CD4-positive, alpha-beta T cell treated with Interleukin-4 for 1 hour (primary cell): ENCODE measurements at places on chromosomes 6 and 20.

DNA sequence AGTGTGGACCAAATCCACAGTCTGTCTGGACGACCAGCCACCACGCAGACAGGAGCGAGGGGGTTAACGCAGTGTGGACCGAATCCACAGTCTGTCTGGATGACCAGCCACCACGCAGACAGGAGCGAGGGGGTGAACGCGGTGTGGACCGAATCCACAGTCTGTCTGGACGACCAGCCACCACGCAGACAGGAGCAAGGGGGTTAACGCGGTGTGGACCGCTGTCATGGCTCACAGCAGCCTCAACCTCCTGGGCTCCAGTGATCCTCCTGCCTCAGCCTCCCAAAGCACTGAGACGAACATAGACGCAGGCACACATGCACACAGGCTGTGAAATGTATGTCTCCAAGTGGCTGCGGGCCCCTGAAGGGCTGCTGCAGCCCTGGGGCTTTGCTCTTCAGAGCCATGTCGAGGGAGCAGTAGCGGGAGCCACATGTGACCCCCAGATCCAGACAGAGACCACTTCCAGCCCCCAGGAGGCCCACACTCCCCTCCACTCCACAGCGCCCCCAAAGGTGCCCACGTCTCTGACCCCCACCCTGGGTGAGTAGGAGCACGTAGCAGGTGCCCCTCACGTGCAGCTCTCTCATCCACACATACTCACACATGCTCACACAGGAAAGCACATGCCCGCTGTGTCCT is 98.1 kb downstream of the YTHDF1 start:
- DNase-seq = no peak

DNA sequence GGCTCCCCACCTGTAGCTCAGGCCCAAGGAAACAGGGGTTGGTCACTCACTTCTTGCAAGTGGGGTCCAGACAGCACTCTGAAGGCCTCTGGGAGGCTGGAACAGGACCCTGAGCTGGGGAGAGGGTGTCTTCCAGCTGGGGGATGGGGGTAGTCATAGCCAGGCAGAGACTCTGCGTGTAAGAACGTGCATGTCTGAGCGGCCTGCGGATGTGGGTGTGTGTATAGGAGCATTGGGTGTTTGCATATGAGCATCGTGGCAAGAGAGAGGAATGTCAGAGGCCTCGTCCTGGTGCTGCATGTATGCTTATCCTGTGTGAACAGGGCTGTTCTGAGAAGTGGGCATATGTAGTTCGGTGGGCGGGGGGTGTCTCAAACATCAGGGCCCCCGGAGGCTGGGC is 12.1 kb downstream of the BPIFB3 start:
- no peak for DNase-seq

DNA sequence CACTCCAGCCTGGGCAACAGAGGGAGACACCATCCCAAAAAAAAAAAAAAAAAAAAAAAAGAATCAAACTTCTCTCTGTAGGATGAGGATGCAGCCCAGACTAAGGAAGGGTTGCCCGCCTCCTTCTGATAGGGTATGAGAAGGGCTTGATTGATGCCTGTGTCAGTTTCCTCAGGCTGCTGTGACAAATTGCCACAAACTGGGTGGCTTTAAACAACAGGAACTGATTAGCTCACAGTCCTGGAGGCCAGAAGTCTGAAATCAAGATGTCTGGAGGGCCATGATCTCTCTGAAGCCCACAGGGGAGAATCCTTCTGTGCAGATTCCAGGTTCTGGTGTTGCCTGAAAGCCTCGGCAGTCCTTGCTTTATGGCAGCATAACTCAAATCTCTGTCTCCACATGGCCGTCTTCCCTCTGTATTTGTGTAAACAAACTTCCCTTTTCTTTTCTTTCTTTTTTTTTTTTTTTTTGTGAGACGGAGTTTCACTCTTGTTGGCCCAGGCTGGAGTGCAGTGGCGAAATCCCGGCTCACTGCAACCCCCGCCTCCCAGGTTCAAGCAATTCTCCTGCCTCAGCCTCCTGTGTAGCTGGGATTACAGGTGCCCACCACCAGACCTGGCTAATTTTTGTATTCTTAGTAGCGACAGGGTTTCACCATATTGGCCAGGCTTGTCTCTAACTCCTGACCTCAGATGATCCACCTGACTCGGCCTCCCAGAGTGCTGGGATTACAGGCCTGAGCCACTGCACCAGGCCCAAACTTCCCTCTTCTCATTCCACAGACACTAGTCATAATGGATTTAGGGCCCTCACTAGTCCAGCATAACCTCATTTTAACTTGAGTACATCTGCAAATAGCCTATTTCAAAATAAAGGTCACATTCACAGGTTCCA is 11.2 kb upstream of the CDK19 start:
- no peak for DNase-seq

DNA sequence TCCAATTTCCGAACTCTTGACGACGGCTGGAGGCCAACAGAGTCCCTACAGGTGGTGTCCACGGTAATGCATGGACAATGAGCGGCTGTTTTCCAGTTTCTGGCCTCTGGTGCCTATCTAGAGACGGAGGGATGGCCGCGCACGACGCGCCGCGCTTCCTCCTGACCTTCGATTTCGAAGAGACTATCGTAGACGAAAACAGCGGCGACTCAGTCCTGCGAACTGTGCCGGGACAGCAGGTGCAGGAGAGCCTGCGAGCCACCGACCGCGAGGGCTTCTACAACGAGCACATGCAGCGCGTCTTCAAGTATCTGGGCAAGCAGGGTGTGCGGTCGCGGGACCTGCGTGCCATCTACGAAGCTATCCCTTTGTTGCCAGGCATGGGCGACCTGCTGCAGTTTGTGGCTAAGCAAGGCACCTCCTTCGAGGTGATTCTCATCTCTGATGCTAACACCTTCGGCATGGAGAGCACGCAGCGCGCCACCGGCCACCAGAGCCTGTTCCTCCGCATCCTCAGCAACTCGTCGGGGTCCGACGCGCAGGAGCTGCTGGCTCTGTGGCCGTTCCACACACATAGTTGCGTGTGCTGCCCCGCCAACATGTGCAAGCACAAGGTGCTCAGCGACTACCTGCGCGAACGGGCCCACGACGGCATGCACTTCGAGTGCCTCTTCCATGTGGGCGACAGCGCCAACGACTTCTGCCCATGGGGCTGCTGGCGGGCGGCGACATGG is 169.4 kb downstream of the CDK19 start:
- DNase-seq = no peak

DNA sequence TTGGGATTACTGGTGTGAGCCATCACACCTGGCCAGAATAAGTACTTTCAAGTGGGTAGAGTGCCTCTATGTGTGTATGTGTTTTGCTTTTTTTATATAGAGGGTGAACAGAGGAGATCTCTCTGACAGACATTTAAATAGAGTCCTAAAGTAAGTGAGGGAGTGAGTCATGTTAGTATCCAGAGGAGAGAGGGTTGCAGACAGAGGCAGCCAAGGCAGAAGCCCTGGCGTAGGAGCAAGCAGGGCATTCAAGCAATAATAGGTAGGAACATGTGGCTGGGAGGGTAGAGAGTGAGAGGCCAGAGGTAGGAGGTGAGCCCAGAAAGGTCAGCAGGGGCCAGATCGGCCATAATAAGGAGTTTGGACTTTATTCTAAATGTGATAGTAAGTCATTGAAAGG is 48.9 kb downstream of the PHF20 start:
- no peak for DNase-seq

- DNase-seq = no peak
These were observed 172.3 kb downstream of the ERMARD start for GRCh38 chr6:169923468-169924464.

DNA sequence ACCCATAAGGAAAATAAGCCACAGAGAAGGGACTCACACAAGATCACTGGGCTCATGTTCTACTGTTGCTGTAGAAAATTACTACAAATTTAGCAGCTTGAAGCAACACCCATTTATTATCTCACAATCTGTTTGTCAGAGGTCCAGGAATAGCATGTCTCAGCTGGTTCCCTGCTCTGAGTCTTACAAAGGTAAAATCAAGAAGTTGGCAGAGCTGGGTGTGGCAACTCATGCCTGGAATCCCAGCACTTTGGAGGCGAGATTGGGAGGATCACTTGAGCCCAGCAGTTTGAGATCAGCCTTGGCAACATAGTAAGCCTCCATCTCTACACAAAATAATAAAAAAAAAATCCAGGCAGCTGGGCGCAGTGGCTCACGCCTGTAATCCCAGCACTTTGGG is 28.5 kb upstream of the ZNF831 start:
- DNase-seq = no peak

GRCh38 chr6:33683051-33683571 is 28.4 kb downstream of the UQCC2 start:
- no peak for DNase-seq

DNA sequence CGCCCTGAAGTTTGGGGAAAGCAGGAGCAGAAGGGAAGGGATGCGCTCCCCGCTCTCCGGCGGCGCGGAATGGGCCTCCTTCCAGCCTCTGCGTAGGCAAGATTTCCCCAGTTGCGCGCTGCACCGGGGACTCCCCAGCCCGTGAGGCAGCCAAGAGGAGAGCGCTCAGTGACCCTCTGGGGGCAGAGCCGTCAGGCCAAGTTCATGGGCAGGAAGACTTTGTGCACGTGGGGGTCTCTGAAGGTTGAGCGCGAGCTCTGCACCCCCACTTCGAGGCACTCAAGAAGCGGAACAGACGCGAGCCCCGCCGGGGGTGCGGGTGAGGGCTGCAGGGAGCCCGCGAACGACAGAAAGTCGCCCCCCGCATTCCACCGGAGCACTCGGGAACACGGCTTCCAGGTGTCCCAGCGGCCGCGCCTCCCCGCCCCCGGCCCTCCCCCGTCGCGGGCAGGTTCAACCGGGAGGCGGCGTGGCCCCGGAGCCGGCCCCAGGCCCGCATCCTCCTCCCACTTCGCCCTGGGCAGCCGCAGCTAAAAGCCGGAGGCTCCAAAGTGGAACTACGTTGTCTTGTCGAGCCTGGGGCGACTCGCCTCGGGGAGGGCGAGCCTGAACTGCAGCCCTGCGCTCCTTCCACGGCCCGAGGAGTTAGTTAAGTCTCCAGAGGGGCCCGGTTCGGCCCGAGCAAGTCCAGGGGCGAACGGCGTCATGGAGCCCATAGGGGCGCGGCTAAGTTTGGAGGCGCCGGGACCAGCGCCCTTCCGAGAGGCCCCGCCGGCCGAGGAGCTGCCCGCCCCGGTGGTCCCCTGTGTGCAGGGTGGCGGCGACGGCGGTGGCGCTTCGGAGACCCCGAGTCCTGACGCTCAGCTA is at the start of gene PPP1R3G:
Gene PPP1R3G, plus strand, starts transcription at position 561 of the 867 bp plus-strand sequence. Its CDS starts 145 bp downstream, at position 706.
- no peak for DNase-seq

GRCh38 chr20:58096880-58097423 is 131.5 kb downstream of the ANKRD60 start:
- no peak for DNase-seq

DNA sequence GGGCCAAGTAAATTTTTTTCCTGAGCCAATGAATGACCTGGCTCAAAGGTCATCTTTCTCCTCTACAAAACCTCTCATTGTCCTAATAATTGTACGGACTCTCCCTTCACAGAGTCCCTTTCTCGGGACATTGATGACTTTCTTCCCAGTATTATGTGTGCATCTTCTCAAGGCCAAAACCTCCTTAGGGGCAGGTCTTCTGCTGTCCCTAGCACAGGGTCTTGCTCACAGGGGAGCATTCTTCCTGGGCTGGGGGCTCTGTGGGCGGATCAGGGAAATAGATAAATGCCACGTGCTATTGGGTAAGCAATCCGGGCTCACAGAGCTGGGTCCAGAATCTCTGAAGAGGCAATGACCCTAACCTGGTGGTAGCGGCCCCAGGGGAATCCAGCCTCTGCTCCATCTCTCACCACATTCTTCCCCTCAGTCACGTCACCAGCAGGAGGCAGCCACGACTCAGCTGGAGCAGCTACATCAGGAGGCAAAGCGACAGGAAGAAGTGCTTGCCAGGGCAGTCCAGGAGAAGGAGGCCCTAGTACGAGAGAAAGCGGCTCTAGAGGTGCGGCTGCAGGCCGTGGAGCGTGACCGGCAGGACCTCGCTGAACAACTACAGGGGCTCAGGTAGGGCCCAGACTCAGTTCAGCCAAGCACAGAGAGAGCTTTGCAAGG is 23.5 kb downstream of the CEP250 start:
- DNase-seq = no peak

DNA sequence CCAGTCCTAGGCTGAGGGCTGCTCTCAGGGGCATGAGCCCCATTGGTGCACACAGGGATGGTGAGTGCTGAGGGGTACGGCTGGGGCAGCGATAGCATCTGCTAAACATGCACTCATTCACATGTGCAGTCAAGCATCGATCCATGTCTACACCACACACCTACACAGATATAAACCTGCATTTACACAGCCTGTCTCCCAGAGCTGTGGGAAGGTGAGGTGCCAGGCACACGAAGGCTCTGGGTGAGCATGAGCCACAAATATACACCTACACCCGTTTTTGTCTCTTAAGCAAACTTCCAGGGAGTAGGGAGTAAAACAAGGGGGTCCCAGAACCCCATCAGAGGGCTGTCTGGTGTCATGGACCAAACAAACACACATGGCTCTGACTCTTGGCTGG is 99.3 kb downstream of the GRM4 start:
- DNase-seq = no peak

DNA sequence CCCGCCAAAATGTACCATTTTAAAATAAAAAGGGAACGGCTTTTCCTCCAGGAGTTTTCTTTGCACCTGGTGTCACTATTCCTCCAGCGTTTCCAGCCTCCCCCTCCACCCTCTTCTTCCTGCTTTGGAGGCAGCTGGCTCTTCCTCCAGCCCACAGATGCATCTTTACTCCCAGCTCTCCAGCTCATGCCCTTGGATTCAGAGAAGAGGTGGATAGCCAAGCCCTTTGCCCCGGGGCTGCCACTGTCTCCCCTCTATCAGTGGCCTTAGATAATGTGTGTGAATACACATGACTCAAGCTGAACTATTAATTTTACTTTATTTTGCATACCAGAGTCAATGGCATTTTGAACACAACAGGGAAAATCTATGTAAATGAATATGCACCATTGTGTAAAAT is 15.3 kb upstream of the CDH4 start:
- no peak for DNase-seq

DNA sequence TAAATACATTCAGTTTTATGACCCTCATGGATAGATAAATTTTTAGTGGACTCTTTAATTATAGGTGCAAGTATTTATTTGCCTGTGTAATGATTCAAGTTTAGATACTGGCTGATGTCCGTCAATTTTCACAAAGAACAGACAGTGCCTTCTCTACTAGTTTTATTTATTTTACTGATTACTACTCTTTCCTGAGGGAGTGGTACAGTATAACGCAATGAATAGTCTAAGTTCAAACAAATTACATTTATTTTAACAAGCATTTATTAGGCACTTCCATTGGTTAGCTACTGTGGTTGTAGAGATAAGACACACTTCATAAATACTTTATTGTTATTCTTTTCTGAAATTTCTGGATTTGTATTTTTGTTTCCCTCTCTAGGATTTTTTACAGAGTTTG is 74.3 kb downstream of the ADGRG6 start:
- DNase-seq = no peak
